ENCODE measurements at places on chromosomes 7 and 10.
A peak's percentile ranks its signal among the peaks of the same experiment; 100 is the strongest.

DNA sequence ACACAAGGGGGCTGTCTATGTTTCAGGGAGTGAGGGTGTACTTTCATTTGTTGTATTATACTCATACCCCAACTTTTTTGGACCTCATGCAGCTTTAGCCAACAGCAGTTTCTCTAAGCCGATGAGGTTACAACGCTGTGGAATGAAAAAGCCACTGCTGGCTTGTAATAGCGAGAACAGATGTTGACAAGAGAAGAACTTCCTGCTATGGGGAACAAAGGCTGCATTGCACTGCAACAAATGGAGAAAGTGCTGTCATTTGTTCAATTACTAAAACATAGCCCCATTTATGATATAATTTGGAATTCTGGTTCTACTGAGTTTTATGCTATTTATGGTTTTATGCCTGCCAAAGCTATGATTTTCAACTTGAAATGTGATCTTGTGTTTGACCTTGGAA is 104.2 kb upstream of the TMEM72 start:
- DNase-seq = no peak

DNA sequence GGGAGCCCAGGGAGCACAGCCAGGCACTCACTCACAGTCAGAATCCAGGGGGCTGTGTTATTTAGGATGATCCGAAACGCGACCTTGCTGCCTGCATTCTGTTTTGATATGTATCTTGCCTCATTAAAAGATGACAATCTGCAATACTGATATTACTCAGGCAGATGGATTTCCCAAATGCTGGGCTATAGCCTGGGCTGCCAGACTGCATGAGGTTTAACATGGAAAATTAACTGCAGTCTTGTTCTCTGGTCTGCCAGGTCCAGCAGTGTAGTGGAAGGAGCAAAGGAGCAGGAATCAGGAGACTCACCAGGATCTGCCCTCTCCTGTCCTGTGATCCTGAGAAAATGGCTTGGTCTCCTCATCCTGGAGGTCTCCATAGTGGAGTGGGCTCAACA is 258.1 kb downstream of the PAXIP1 start:
- no peak for DNase-seq

- no peak for DNase-seq
Measured at GRCh38 chr7:40057292-40057691, 77.1 kb downstream of the MPLKIP start.

- no peak for DNase-seq
Measured at GRCh38 chr7:8143151-8143874, 118.7 kb downstream of the ICA1 start.

DNA sequence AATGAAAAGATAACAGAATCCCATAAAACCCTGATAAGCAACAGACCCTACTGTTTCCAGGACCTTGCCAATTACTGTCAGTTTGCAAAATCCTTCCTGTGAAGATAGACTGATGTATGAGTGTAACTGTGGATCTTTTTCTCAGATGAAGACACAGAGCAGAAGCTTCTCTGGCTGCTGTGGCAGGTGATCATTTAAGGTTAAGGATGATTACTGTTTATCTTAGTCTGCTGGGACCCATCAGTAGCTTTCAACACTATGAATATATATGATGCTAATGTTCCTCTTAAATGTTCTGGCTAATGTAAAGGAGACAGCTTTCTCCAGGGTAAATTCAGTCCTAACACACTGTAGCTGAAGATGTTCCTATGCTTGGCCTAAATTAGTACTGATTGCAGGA is 56.0 kb upstream of the CTTNBP2 start:
- DNase-seq = no peak

GRCh38 chr7:104814671-104815400 is 199.2 kb upstream of the KMT2E start:
- no peak for DNase-seq

GRCh38 chr10:131786756-131787605 is 113.8 kb upstream of the PPP2R2D start:
- DNase-seq = no peak

DNA sequence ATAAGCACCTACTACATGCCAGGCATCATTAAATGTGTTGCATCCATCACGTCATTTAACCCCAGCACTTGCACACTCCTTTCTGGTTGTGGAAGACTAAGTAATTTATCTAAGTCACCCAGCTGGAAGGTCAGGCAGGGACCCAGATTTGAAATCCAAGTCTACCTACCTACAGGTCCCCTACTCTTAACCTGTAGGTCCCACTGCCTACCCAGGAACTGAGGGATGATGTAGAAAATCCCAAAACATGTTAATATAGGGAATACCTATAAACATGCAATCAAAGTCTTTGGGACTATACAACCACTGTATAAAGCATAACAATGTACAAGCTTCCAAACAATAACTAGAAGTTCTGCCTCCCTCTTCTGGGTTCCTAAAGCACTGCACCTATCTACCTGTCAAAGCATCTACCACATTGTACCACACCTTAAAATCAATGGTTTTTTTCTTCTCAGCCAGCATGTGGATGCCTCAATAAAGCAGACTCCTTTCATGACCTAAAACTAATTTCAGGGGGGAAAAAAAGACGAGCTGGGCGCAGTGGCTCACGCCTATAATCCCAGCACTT is 5.6 kb downstream of the IL6 start:
- DNase-seq = no peak

- DNase-seq = no peak
Measured at GRCh38 chr7:140036224-140036962, 26.4 kb downstream of the PARP12 start.

GRCh38 chr10:110273474-110273873 is 31.2 kb downstream of the SMNDC1 start:
- no peak for DNase-seq

GRCh38 chr10:133335246-133336117 is 1.2 kb downstream of the CALY start:
- peak; percentile 61 for DNase-seq

GRCh38 chr10:92200564-92200963 is 90.3 kb downstream of the CPEB3 start:
- no peak for DNase-seq

GRCh38 chr10:129877773-129878371 is 86.2 kb downstream of the EBF3 start:
- DNase-seq = peak; percentile 78

GRCh38 chr7:85341121-85341520 is 154.3 kb upstream of the SEMA3D start:
- no peak for DNase-seq

- peak; percentile 69 for DNase-seq
Measured at GRCh38 chr7:128863433-128863989, 855 bp downstream of the ATP6V1F start.

GRCh38 chr7:112092709-112093395 is 113.3 kb downstream of the DOCK4 start:
- no peak for DNase-seq

GRCh38 chr7:153370092-153370491 is 610.5 kb downstream of the ACTR3B start:
- no peak for DNase-seq

DNA sequence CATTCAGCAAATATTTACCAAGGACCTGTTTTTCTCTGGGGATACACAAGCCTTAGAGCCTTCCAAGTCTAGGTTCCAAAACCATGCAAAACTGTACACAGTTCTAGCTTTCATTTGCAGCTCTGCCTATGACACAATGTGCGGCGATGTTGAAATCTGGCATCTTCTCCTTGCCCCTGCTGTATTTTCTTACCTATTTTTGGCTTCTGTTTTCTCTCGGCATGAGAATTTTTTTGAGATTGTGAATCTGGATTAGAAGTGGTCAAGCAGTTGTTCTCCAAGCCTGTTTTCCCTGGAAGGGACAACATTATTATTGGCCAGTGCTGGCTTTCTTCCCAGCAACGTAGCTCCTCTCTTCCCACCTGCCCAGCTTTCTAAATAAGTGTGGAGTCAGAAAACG is 176.3 kb downstream of the CREB5 start:
- no peak for DNase-seq

DNA sequence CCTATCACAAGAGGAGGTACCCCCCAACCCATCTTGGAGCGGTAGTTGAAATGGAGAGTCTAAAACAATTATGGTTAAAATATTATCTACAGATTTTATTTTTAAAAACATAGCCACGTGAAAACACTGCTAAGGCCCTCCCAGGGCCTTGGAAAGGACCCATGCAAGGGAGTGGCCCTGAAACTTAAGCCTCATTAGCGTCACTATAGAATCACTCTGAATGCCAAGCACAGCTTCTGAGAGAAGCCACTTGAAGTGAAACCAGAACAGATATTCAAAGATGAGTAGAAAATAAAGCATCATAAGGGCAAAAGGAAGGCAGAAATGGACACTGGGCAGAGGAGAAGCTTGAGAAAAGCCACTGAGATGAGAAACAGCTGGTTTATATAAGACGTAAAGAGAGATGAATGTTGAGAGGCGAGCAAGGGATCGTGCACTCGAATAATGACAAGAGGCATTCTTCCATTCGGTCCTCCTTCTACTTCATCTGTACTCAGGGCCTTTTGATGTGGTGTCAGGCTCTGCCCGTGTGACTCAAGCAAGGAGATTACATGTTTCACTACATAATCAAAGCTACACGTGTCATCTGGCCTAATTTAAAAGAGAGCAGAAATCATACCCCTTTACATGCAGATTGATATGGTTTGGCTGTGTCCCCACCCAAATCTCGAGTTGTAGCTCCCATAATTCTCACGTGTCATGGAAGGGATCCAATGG is 33.4 kb upstream of the SLC39A12 start:
- no peak for DNase-seq

DNA sequence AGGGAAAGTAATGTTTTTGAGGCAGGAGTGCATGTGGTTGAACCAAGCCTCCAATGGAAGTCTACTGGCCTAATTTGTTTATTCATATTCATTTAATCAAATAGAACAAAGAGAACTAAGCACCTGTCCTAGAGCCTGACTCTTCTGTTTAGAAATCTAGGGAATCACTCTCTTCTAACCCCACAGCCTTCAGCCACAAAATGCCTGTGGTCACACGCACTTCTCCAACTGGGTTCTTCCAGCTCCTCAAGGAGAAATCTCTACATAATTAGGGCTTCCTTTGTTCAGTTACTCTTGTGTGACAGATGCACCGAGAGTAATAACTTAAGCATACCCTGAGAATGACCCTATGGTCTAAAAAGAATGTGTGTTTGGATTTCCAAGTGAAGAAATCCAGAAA is 133.7 kb upstream of the NAMPT start:
- no peak for DNase-seq

GRCh38 chr7:75642810-75643486 is 95.8 kb downstream of the HIP1 start:
- peak; percentile 71 for DNase-seq

- no peak for DNase-seq
Measured at GRCh38 chr10:37948210-37948609, 28.2 kb downstream of the ZNF25 start.

DNA sequence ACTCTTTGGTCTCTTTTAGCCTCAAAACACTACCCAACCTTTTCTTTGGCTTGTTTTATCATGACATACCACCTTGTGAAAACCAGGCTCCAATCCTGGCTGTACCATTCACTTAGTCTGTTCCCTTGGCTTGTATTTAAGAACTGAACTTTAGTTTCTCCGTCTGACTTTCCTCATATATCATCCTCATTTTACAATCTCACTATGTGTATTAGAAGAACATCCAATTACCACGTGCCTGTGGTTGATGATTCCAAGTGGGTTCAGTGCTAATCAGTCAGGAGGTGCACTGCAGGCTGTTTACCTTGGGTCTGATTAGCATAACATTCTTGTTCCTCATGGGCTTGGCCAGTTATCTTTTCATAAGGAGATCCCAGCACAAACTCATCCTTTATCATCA is 144.8 kb upstream of the KLF14 start:
- no peak for DNase-seq

GRCh38 chr10:110151971-110152370 is 55.4 kb upstream of the MXI1 start:
- no peak for DNase-seq

- DNase-seq = no peak
Measured at GRCh38 chr10:109306698-109307097, 616.6 kb downstream of the XPNPEP1 start.

GRCh38 chr7:42550706-42551470 is 313.9 kb upstream of the GLI3 start:
- DNase-seq = no peak

DNA sequence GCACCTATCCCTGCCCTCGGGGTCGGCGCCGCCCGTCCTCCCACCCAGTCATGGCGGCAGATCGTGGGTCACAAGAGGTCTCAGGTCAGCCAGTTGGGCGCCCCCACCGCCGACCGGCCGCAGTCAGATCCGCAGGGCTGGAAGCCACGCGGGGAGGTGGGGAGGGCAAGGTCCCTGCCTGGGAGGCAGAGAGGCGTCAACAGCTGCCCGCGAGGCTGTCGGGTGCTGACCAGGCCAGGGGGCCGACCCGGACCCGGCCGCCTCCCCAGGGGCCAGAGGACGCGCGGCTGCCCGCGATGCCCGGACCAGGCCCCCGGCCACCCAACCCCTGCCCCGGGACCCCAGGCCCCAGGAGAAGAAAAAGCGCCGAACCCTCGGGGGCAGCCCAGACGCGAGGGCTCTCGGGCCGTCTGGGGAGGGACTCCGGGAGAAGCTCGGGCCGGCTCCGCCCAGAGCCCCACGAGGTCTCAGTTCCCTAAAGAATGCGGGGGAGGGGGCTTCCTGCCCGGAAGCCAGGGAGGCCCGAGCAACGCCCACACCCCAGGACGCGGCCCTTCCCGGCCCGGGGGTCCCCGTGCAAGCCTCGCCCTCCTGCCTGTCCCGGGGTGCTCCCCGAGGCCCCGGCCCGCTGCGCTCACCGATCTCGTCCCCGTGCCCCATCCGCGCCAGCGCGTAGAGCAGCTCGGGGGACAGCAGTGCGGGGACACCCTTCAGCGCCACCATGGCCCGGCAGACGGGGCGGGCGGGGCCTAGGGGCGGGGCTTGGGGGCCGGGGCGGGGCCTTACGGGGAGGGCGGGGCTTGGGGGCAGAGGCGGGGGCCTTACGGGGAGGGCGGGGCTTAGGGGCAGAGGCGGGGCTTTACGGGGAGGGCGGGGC is at the start of gene FUOM:
FUOM (minus strand) TSS at position 735 of the 877 bp plus-strand sequence; CDS start at position 723, 12 bp downstream.
- peak; percentile 98 for DNase-seq

- DNase-seq = peak; percentile 67
Measured at GRCh38 chr7:129829737-129830631, 122.8 kb downstream of the UBE2H start.

- no peak for DNase-seq
Measured at GRCh38 chr10:49624629-49625028, 10.8 kb downstream of the CHAT start.

DNA sequence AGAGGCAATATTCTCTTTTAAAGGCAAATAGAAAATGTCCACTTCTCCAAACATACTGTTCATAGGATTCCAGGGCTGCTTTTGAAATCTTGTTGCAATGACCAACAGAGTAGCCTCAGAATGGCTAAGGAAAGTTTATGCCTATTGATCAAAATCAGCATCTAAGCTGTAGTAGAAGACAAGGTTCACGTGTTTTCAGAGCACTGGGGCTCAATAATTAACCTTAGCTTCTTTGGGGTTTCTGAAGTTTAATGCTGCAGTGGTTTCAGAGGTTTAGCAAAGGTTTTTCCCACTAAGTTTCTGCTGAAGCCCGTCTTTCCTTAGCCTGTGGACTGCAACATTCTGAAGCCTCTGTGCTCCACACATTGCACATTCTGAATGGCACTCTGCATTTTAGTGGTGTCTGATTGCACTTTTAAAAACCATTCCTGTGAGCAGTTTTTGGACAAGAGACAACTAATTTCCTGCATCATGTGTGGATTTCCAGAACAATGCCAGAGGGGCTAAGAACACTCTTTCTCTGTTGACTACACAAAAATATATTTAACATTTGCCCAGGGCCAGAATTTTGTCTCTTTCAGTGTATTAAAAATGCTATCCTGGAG is 342.5 kb downstream of the PTEN start:
- no peak for DNase-seq

GRCh38 chr10:1214882-1215540 is 158.8 kb downstream of the WDR37 start:
- DNase-seq = no peak

- DNase-seq = no peak
Measured at GRCh38 chr7:105920766-105921165, 42.3 kb upstream of the CDHR3 start.

GRCh38 chr10:94785211-94785610 is 22.7 kb downstream of the CYP2C19 start:
- no peak for DNase-seq

All from HEK293T (cell line).